NCI-H510A treated with DMSO at 0.1 percent for 48 hours (cell line): ENCODE measurements at places on chromosomes 1 and 21.

- no peak for DNase-seq
These were observed 4.0 kb upstream of the FOXD3 start for GRCh38 chr1:63318201-63318979.

GRCh38 chr1:179441501-179441900, 75.7 kb downstream of the AXDND1 start:
- DNase-seq: no peak

- no peak for DNase-seq
These were observed 21.7 kb downstream of the CASZ1 start for GRCh38 chr1:10774615-10775310.

- DNase-seq: no peak
These were observed 37.0 kb upstream of the KCND3 start for GRCh38 chr1:112026501-112026900.

DNA sequence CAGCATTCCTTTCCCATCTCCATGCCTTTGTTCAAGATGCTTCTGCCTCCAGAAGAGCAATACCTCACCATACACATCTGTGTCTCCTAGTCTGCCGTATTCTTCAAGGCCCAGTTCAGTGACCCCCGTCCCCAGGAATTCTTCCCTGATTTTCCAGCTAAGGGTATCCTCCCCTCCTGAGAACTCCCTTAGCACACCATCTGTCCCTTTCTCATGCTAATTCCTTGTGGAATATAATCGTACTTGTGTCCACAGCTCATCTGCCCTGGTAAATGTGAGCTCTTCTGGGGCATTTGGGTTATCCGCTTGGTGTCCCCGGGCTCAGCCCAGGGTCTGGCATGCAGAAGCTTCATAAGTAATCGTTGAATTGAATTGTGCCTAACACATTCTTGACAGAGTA, 40.9 kb downstream of the BEND5 start:
- DNase-seq: no peak

GRCh38 chr1:58451560-58452191, 94.8 kb downstream of the OMA1 start:
- no peak for DNase-seq

DNA sequence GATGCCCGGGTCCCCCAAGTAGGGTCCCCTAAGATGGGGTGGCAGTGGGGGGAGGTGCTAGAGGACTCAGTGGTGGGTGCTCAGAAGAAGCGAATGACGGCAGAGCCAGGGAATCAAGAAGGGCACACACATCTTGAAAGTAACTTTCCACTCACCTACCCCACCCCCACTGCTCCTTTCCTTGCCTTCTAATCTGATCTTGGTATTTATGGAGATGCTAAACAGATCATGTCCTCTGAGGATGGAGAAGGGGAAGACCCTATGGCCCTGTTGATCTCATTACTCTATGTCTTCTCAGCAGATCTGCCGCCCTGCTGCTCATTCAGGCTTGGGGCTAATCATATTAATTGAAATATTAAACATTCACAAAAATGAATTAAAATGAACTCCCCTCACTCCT, 2.1 kb upstream of the CELF3 start:
- DNase-seq: no peak

- DNase-seq: no peak
These were observed 6.7 kb downstream of the GON4L start for GRCh38 chr1:155850345-155850744.

GRCh38 chr1:208461680-208462079, 217.5 kb upstream of the PLXNA2 start:
- DNase-seq: no peak

GRCh38 chr1:51859333-51859732, 19.2 kb downstream of the NRDC start:
- DNase-seq: no peak

DNA sequence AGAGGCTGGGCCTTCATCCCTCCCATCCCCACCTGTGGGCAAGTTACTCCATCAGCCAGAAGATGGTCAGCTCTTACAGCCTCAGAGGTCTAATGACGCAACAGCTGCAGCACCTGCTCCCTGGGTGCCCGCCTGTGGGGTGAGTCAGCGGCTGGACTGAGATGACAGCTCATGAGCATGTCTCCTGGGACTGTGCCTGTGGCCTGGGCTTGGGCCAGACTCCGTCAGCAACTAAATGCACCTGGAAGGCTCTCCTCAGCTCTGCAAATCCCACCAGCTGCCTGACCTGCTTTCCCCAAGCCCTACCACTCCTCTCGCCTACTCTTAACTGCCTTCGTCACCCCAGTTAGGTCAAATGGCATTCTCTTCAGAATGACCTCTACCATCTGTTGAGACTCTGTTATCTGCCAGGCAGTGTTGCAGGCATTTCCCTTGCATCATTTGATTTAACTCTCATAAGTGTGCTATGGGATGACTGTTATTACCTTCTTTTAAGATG, 47.7 kb downstream of the ETS2 start:
- DNase-seq: peak; percentile 72

DNA sequence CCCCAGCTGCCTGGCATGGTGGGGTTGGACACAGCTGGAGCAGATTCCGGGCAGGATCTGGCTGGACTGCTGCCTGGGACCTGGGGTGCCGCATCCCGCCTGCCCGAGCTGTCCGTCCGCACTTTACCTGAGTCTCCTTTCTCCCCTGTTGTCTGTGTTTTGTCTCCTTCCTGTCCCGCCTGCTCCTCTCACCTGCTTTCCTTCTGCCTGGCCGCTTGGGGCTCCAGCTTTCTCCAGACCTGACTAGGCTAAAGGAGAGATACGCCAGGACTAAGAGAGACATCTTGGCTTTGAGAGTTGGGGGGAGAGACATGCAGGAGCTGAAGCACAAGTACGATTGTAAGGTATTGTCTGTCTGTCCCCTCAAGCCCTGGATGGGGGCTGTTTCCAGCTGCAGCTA, 73.3 kb downstream of the ARHGEF10L start:
- no peak for DNase-seq

DNA sequence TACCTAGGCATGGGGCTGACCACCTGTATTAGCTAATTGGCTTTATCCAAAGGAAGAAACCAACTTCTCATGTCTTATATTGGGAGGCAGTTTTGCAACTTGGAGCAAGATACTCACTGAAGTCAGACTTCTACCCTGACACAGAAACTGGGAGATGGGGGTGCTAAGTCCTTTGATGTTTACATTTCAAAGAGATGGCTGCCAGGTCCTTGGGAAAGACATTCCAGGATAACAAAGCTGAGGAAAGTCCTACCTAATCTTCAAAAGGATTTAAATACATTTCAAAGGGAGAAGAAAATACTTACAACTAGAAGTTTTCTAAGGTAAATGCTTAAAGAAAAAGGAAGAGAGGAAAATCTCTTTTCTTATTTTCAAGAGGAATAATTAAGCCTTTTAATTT, 62.1 kb downstream of the FH start:
- DNase-seq: no peak

DNA sequence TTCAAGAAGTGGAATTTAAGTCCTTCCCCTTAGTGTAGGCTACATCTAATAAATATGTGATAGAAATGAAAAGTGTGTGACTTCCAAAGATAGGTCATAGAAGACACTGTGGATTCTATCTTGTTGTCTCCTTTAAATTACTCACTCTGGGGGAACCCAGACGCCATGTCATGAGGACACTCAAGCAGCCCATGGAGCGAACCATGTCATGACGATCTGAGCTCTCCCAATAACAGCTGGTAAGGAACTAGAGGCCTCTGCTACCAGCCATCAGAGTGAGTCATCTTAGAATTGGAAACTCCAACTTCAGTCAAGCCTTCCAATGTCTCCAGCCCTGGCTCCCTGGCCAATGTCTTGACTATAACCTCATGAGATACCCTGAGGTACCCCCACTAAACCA, 6.3 kb downstream of the COA7 start:
- no peak for DNase-seq
